Dermis microvascular lymphatic vessel endothelial cell (primary cell): ENCODE measurements at places on chromosomes 11 and 22. TPM values are rescaled to one million over a fixed set of nuclear protein-coding genes. Genes with fewer than 3 reads are reported as not detected.

MS4A14 gene
- not detected in 2 replicates for total RNA-seq

PATE4 gene
- not detected in 2 replicates for total RNA-seq

CD3D gene
- total RNA-seq: not detected in 2 replicates

DAGLA gene
- total RNA-seq: 1.7 and 3.2 TPM in 2 replicates

APOL5 gene
- not detected in 2 replicates for total RNA-seq

SLC22A9 gene
- not detected in 2 replicates for total RNA-seq

ARFGAP3 gene
- total RNA-seq: 58.4 and 58.5 TPM in 2 replicates

TIGD3 gene
- under 0.01 and 0.26 TPM in 2 replicates for total RNA-seq

TMEM45B gene
- total RNA-seq: 1.9 and 2.9 TPM in 2 replicates

C11orf42 gene
- not detected in 2 replicates for total RNA-seq

P2RY6 gene
- total RNA-seq: 0.25 and 0.26 TPM in 2 replicates

MYBPC3 gene
- total RNA-seq: not detected in 2 replicates

LARGE2 gene
- not detected in 2 replicates for total RNA-seq

HYLS1 gene
- total RNA-seq: 5.6 and 5.8 TPM in 2 replicates

RASSF7 gene
- 13.9 and 17.4 TPM in 2 replicates for total RNA-seq

EXPH5 gene
- total RNA-seq: under 0.01 TPM in 2 replicates

TST gene
- total RNA-seq: 50.2 and 62.0 TPM in 2 replicates

METTL15 gene
- 9.9 and 10.4 TPM in 2 replicates for total RNA-seq

CHRDL2 gene
- 0.26 and 0.63 TPM in 2 replicates for total RNA-seq

MRGPRX4 gene
- total RNA-seq: 0.51 and 2.9 TPM in 2 replicates

CYB5R3 gene
- 105 and 190 TPM in 2 replicates for total RNA-seq

DBX1 gene
- total RNA-seq: not detected in 2 replicates

PKDREJ gene
- total RNA-seq: under 0.01 TPM in 1 of 2 replicates, not detected in the other

CYP2D6 gene
- 0.13 TPM in 2 replicates for total RNA-seq

TECTA gene
- 0.26 and 0.63 TPM in 2 replicates for total RNA-seq

TSPAN18 gene
- 26.3 and 47.2 TPM in 2 replicates for total RNA-seq

TTC36 gene
- 0.64 and 0.76 TPM in 2 replicates for total RNA-seq

LRRC55 gene
- 0.13 TPM in 2 replicates for total RNA-seq

APOL2 gene
- 37.9 and 62.1 TPM in 2 replicates for total RNA-seq

H19 gene
- 5.5 and 162 TPM in 2 replicates for total RNA-seq

SLC37A4 gene
- 14.5 and 18.1 TPM in 2 replicates for total RNA-seq

PRAME gene
- total RNA-seq: under 0.01 TPM in 1 of 2 replicates, not detected in the other

ZNF70 gene
- 1.4 and 1.9 TPM in 2 replicates for total RNA-seq

TUB gene
- 0.51 and 1.4 TPM in 2 replicates for total RNA-seq

EHF gene
- total RNA-seq: not detected in 2 replicates

MIOX gene
- total RNA-seq: 0.13 TPM in 1 of 2 replicates, not detected in the other
